Stimulated activated CD8-positive, alpha-beta memory T cell treated with anti-CD3 and anti-CD28 coated beads, Interleukin-4, amount 100 ng/mL, for 4 hours (primary cell): ENCODE measurements at places on chromosomes 11 and 22.

- DNase-seq = no peak
Observed at GRCh38 chr11:4979036-4979435, 15.6 kb upstream of the OR51L1 start.

DNA sequence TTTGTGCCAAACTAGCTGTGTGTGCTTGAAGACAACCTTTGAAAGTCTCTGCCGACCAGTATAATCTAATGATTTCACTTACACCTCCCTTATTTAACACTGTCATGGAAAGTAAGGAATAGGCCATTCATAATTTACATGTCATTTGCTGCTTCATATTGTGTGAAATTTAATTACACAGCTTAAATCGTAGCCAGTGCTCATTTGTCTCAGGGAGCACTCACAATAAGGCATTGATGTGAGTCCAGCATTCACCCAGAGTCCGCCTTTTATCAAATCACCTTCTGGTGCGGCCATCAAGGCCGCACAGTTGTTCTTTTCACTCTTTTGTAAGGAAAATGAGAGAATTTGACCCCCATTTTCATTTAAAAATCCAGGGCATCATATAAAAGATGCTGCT, 46.9 kb downstream of the PAX6 start:
- DNase-seq = no peak

DNA sequence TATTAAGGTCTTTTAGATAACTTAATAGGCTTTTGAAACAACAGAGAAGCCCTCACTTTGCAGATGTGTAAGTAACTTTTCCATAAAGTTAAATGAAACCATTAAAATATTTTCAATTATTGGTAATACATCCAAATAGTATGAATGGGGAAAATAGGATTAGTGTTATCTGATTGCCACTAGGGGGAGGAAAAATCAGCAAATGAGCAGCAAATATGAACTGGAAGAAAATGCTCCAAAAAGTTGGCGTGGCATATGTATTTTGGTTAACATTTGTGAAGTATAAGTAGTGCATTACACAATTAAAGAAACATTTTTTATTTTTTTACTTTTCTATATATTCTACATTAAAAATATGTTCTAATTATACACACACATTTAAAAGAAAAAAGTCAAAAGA, 259.8 kb upstream of the ANO5 start:
- no peak for DNase-seq

- DNase-seq = no peak
Observed at GRCh38 chr22:16937811-16938210, 70.2 kb downstream of the GAB4 start.

DNA sequence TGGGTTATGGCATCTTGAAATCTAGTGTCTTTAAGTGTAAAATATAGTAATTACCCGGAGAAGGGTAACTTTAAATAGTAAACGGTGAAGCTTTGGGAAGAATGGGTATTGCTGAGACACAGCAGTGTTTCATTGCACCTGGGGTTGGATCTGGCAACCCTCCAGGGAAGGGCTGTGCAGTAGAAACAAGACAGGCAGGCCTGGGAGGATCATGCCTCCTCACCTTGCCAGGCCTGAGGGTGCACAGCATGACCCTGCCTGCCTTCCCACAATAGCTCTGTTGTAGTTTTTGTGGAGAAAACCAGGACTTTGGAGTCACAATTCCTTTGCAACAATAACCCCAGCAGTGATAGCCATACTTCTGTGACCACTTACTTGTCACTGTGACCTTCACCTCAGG, 64.6 kb upstream of the ADSL start:
- no peak for DNase-seq

- DNase-seq = no peak
Observed at GRCh38 chr11:92222701-92223100, 1.9 kb upstream of the FAT3 start.

GRCh38 chr11:115201111-115201792, 303.0 kb downstream of the CADM1 start:
- no peak for DNase-seq

DNA sequence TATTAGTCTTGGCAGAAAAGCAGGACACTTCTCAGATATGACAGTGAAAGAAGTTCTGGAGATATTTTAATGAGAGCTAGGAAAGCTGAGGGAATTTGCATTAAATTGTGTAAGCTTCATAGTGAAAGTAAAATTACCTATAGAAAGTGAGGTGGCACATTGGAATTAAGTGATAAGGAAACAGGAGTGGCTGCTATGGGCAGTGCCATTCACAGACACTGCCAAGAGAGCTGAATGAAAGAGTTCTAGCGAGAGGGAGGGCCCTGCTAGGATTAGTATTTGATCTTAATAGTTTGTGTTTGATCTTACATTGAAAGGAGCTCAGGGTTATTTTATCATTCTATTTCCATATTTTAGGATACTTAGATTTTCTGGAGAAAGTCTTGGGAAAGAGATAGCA, 351.9 kb downstream of the DDX10 start:
- DNase-seq = no peak

DNA sequence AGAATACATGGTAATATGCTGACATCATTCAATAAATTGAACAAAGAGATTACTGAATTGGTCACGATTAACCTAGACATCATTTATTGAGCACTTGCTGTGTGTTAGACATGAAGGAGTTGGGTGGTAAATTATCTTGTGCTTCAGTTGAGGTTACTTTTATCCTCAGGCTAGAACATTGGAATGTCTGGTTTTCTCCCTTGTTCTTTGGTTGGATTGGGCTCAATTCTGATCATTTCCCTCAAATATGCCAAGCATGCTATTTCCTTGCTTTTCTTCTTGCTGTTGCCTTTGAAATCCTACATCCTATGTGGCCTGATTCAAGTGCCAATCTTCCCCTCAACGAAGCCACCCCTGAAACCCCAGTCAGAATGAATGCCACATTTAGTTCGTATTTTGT, 65.8 kb downstream of the DEUP1 start:
- DNase-seq = no peak

GRCh38 chr11:116175707-116176106, 597.1 kb downstream of the BUD13 start:
- no peak for DNase-seq

DNA sequence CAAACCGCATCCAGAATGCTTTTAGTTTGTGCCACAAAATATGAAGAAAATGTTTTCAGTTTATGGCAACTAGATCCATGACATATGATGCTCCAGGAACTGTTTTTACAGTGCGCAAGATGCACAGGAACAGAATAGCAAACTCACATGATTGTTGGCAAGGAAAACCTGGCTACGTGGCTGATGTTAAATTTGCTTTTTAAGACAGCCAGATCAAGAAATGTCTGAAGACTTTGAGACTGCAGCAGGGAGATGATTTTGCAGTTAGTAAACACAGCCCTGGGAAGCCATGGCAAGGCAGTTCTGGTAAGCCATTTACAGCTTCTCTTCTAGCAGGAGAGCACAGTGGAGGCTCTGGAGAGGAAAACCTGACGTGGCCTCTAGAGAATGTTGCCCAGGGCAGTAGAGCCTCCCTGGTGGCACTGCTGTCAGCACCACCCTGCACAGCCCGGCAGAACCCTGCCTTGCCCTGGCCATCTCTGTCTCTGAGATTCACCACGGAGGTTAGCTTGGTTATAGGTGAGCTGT, 69.8 kb upstream of the TNRC6B start:
- no peak for DNase-seq

- no peak for DNase-seq
Observed at GRCh38 chr11:43693069-43693468, 12.5 kb downstream of the HSD17B12 start.

- DNase-seq = no peak
Observed at GRCh38 chr11:67482275-67482826, 475 bp upstream of the AIP start.

GRCh38 chr11:86735451-86736290, 63.3 kb upstream of the ME3 start:
- no peak for DNase-seq
